Glomerular endothelial cell (primary cell): ENCODE measurements at places on chromosomes 1 and 21. TPM values are rescaled to one million over a fixed set of nuclear protein-coding genes. Genes with fewer than 3 reads are reported as not detected.

- no peak for DNase-seq
Observed at GRCh38 chr1:24908591-24909259, 21.4 kb downstream of the RUNX3 start.

- no peak for DNase-seq
Observed at GRCh38 chr21:31442339-31442738, 98.3 kb upstream of the TIAM1 start.

- DNase-seq: no peak
Observed at GRCh38 chr1:61444288-61444687, 280.7 kb downstream of the TM2D1 start.

Gene TMEM52
- total RNA-seq: 0.18 TPM in 1 of 2 replicates, not detected in the other

Gene SPRR3
- not detected in 2 replicates for total RNA-seq

DNA sequence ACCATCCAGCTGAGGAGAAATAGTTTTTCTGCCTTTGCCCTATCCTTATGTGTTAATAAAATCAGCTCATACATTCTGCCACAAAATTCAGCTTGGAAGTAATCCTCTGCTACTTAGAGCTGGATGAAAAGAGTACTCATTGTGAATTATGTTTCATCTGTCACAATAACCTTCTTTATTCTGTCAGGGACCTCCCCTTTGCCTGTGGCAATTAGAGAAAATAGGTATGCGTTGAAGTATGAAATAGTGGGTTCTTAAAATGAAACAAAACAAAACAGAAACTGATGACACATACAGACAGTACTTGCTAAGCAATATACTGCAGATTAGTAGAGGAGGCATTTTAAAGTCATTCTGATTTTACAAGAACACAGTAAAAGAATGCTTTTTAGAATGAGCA lies 578.5 kb downstream of the USP25 start:
- DNase-seq: no peak

GRCh38 chr1:241531195-241532161 lies 700 bp upstream of the KMO start:
- DNase-seq: peak; percentile 56

GRCh38 chr1:228368801-228369607 lies 37.6 kb downstream of the TRIM11 start:
- DNase-seq: no peak
